ENCODE measurements at places on chromosomes 2 and 18. TPM values are rescaled to one million over a fixed set of nuclear protein-coding genes. Genes with fewer than 3 reads are reported as not detected.

DNA sequence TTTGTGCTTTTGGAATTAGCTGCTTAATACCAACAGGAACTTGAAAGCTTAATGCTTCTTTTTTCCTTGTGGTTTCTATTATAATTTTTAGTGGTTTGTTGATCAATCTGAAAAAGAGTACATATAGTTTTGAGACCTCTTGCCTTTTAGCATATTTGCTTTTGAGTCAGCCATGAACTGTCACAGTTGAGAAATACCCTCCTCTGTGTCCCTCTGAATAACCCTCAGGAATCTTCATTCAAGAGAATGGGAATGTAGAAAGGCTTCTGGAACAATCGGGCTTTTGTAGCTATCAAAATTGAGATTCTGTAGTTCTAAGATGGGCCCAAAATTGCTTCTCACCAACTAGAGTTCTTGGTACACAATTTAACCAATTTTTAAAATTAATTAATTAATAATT, 451.1 kb upstream of the TRIB2 start:
- H3K4me3 ChIP-seq = no peak overlapping the region
- no peak for DNase-seq
- no peaks in the 10 kb centered on the region for H3K27me3 ChIP-seq
- H3K36me3 ChIP-seq = no peaks in the 10 kb centered on the region
- no peak overlapping the region for H3K27ac ChIP-seq

DNA sequence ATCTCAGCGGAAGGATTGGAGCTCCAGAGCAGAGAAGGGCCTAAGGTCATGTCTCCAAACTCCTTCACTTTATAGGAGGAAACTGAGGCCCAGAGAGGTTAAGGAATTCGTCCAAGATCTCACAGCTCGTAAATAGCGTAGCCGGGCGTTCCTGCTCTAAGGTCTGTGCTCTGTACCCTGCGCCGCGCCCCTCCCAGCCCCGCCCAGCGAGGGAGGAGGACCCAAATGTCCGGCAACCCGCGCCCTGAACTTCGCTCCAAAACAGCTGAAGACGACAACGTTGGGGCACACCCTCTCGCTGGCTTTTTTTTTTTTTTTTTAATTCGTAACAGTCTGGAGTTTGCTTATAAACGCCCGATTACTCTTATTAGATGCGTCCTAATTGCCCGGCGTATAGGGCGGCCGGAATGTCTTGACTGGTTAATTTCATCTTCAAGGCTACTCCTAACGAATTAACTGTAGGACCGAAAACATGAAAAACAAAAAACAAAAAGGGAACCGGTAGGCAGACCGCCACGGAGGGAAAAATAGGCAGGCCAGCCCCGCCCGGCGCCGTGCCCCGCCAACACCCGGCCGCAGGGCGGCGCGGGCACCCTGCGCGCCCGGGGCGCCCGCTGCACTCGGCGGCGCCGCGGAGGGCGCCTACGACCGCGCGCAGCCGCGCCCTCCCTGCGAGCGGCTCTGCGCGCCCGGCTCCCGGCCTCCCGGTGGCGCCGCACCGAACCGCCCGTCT, 928 bp upstream of the FOSL2 start:
- no peaks in the 10 kb centered on the region for H3K27me3 ChIP-seq
- H3K4me1 ChIP-seq = peaks cover 14% of the 10 kb centered on the region
- peak; percentile 96 for DNase-seq
- H3K27ac ChIP-seq = peak overlapping the region; percentile 98
- H3K4me3 ChIP-seq = peak overlapping the region; percentile 27
- no peaks in the 10 kb centered on the region for H3K36me3 ChIP-seq

DNA sequence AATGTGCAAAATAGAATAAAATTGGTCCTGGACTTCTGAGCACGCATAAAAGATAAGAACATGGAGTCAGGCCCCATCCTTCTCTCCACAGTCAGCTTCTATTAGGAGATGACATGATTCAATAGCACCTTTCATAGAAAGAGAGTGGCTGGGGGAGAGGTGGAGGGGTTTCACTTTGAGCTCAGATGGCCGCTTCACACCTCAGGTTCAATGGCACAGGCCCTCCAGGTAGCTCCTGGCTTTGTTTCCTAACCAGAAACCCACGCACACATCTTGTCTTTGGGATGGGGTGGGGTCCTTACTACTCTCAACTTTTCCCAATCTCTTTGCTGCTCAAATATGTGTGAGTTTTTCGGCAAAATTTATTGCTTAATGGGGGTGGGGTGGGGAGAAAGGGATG, 332.3 kb downstream of the CLIP4 start:
- no peak for DNase-seq
- no peak overlapping the region for H3K27ac ChIP-seq
- no peaks in the 10 kb centered on the region for H3K27me3 ChIP-seq
- no peaks in the 10 kb centered on the region for H3K4me1 ChIP-seq

DNA sequence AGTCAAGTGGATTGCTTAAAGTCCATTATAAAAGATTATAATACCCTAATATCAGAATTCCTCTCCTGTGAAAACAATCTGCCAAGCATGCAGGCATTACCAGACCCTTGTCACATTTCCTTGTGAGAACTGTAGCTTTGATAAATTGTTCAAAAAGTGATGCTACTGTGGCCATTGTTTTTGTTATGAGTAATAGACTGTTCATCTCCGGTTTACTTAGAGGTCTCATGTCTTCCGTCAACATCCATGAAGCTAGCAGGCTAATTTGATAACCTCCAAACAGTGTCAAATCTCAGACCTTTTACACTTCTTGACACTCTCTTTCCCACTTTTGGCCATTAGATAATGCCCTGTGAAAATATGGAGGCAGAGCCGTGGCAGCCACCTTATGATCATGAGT, 342.7 kb downstream of the CPS1 start:
- no peak for DNase-seq
- H3K27me3 ChIP-seq = no peaks in the 10 kb centered on the region
- no peak overlapping the region for H3K27ac ChIP-seq
- H3K4me1 ChIP-seq = no peaks in the 10 kb centered on the region

ABCG8 gene
- 0.44 TPM for total RNA-seq

CCDC102B gene
- total RNA-seq = 4.5 TPM

GRCh38 chr18:24397694-24398368, at the start of gene OSBPL1A:
TSS of gene OSBPL1A (minus strand) at chr18:24397824. CDS start at chr18:24377533, 20,291 bp downstream.
- peaks cover 10% of the 10 kb centered on the region for H3K4me1 ChIP-seq
- peak; percentile 98 for DNase-seq
- H3K4me3 ChIP-seq = peak within 1 kb of the TSS; percentile 64
- H3K36me3 ChIP-seq = no peaks in the 10 kb centered on the region
- peak within 1 kb of the TSS; percentile 87 for H3K27ac ChIP-seq

DNA sequence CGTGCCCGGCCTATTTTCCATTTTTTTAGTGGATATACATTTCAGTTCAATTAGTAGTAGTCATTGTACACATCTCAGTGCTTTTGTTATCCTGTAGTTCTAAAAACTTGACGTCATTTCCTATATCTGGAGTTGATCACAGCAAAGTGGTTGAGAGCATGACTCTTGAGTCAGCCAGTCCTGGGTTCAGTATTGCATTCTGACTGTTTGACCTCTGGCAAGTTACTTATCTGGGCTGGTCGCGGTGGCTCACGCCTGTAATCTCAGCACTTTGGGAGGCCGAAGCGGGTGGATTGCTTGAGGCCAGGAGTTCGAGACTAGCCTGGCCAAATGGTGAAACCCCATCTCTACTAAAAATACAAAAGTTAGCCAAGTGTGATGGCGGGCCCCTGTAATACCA, 50.4 kb upstream of the PPM1B start:
- H3K27ac ChIP-seq = no peak overlapping the region
- H3K4me1 ChIP-seq = no peaks in the 10 kb centered on the region
- no peaks in the 10 kb centered on the region for H3K36me3 ChIP-seq
- no peak for DNase-seq
- H3K27me3 ChIP-seq = no peaks in the 10 kb centered on the region
- no peak overlapping the region for H3K4me3 ChIP-seq

TMEM200C gene
- 0.06 TPM for total RNA-seq

TNP1 gene
- not detected for total RNA-seq

XIRP2 gene
- total RNA-seq = 0.28 TPM

POTEC gene
- not detected for total RNA-seq

- no peak for DNase-seq
- H3K4me1 ChIP-seq = no peaks in the 10 kb centered on the region
- H3K27ac ChIP-seq = no peak overlapping the region
- H3K27me3 ChIP-seq = no peaks in the 10 kb centered on the region
- H3K36me3 ChIP-seq = no peaks in the 10 kb centered on the region
Measured at GRCh38 chr18:3794537-3795348, 344.8 kb downstream of the TGIF1 start.

DNA sequence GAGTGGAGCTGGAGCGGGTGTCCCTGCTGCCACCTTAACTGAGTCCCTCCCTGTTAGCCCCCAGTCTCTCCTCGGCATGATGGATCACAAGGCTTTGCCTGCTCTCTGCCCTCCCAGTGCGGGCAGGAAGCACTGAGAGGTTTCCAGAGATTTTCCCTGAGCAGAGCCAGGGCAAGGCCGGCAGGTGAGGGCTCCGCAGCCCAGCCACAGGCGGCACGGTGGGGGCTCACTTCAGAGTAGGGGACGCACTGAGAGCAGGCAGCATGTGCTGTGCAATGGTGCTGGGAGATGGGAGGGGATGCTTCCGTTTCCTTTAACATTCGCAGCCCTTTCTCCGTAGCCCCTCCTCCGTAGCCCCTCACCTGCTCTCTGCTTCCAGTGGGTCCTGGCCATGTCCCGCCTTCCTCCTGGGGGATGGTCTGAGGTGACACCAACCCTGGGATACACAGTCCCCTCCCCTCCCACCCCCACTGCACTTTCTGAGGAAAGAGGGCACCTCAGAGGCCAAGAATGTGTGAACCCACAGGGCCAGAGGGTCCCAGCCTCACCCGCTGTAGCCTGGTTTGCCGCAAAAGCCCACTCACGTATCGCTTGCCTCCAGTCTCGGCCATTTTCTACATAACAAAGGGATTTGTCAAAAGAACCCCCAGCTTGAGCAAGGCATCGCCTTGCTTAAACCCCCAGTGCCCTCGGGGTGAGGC, 10.7 kb downstream of the KCNF1 start:
- H3K36me3 ChIP-seq = no peaks in the 10 kb centered on the region
- no peak for DNase-seq
- peaks cover 7% of the 10 kb centered on the region for H3K27me3 ChIP-seq
- H3K4me1 ChIP-seq = no peaks in the 10 kb centered on the region
- H3K4me3 ChIP-seq = no peak overlapping the region

DNA sequence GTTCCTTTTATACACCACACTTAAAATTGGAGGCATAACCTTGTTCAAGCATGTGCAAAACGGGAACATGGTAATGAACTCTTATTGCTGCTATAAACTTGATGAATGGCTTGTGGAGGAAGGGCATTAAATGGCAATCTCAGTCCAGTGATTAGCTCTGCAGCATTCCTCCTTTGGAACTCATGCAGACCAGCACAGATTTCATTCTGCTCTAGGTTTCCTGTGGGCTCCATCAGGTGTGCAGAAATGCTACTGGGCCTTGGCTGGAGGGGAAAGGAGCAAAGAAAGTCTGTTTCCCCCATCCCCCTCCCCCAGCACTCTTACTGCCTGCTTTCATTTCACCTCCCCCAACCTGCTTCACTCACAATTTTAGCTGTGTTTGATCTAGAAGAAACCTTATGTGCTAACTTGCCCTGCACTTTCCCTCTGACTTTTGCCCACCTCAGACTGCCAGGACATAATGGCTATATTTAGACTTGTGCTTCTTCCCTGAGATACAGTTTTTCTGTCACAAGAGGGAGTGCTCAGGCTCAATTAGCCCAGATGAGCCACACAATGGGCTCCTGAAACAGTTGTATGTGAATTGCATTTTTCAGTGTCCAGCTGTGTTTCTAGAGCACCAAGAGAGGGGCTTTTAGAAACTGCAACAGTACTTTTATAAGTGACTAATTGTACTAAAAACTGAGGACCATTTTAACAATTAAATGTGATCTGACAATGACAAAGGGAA, 109.8 kb downstream of the FSHR start:
- no peaks in the 10 kb centered on the region for H3K4me1 ChIP-seq
- H3K4me3 ChIP-seq = no peak overlapping the region

DNA sequence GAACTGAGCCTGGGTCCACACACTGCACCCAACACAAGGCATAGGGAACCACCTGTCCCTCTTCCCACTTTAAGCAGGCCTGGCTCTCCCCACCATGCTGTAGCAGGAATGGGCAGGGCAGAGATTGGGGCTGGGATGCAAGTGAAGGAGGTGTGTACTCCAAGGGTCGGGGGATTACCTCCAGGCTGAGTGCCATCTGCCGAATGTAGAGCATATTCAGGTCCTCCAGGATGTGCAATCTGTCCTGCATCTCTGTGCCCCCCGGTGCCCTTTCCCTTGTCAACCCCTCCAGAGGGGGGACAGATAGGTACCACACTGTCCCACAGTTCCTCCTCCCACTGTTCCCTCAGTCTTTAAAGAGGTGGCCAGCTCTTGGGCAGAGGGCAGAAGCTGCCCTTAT, 2.4 kb downstream of the RTKN start:
- no peaks in the 10 kb centered on the region for H3K36me3 ChIP-seq
- DNase-seq = no peak
- H3K4me1 ChIP-seq = peaks cover 28% of the 10 kb centered on the region
- H3K27ac ChIP-seq = no peak overlapping the region
- peak overlapping the region; percentile 65 for H3K4me3 ChIP-seq

LYG2 gene
- not detected for total RNA-seq

DNA sequence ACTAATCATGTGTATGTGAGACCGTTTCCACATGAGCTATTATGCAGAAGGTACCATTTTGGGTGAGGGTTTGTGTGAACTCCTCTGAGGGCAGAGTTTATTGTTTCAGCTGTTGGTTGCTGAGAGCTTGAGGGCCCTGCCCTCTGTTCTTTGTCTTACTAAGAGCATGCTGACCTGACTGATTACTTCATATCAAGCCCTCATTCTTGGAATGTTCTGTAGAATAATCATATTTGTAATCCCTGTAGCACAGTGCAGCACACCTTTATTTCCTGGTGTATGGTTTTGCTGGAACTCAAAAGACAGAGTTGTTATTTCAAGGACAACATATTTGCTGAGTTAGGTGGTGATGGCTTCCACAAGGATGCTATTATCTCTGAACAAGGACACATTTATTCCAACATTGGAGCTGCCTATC, 118.5 kb downstream of the GALNT3 start:
- DNase-seq = no peak
- no peaks in the 10 kb centered on the region for H3K4me1 ChIP-seq
- H3K4me3 ChIP-seq = no peak overlapping the region
- no peak overlapping the region for H3K27ac ChIP-seq
- no peaks in the 10 kb centered on the region for H3K27me3 ChIP-seq

DNA sequence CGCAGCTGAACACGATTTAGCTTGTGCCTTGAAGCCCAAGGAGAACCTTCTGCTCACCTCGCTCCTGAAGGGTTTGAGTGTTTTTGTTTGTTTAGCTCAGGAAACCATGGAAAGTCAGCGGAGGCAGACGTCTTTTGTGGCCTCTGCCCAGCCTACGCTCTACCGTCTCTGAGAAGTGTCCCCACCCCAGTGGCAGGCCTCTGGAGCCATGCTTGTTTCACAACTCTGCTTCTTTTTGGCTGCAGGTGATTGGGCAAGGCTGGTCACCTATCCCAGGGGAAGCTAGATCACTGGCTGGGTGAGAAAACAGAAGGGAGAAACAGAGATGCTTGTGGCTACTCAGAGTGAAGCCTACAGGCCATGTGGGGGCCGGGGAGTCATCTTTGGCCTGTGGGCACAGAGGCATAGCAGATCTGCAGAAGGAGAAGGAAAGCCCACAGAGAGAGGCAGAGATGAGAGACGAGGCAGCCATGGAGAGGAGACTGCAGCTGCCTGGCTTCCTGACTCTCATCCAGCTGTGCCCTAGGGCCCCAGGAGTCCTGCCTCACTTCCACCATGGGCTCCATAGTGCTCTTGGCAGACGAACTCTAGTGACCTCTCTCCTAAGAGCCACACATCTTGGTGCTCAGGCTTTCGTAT, 50.1 kb downstream of the CIB4 start:
- H3K4me1 ChIP-seq = peaks cover under 1% of the 10 kb centered on the region
- DNase-seq = no peak
- no peak overlapping the region for H3K4me3 ChIP-seq
- no peaks in the 10 kb centered on the region for H3K36me3 ChIP-seq
- no peak overlapping the region for H3K27ac ChIP-seq
